Activated T-cell treated with anti-CD3 and anti-CD28 coated beads, Interleukin-2, amount 50 U/mL, for 1 hour (primary cell): ENCODE measurements at places on chromosomes 4 and X.

DNA sequence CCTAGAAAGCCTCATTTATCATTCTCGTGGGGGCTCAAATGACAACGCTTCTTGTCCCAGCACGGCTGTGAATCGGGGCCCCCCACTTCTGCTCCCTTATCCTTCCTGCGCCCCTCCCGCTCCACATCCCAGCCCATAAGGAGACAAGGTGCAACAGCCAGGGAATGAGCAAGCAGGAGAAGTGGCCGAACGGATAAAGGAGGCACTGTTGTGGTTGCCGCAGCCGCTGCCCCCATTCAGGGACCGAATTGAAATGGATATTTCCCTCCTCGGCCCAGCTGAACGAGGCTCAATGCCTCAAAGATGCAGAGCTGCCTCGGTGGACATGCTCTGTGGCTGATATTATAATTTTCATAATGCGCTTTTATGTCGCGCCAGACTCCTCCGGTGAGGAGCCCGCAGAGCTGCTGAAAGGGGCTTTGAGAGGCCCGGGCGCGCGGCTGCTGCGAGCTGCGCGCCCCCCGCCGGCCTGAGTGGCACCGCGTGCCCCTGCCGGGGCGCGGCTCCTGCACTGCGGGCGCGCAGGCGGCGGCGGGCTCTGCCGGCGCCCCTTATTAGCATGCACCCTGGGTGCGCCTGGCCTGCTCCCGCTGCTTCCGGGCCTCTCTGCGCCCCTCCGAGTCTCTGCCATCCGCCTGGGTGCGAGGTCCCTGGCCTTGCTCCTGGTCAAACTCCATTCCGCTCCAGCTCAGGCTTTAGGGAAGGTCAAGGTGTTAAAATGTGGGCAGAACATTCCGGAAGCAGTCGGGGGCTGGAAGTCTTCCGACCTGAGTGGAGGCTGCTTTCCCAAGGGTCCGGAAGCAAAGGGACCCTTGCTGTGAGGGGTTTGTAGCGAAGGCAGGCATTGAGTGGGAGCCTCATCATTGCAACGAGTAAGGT is 68.2 kb upstream of the TMEM33 start:
- DNase-seq: no peak

DNA sequence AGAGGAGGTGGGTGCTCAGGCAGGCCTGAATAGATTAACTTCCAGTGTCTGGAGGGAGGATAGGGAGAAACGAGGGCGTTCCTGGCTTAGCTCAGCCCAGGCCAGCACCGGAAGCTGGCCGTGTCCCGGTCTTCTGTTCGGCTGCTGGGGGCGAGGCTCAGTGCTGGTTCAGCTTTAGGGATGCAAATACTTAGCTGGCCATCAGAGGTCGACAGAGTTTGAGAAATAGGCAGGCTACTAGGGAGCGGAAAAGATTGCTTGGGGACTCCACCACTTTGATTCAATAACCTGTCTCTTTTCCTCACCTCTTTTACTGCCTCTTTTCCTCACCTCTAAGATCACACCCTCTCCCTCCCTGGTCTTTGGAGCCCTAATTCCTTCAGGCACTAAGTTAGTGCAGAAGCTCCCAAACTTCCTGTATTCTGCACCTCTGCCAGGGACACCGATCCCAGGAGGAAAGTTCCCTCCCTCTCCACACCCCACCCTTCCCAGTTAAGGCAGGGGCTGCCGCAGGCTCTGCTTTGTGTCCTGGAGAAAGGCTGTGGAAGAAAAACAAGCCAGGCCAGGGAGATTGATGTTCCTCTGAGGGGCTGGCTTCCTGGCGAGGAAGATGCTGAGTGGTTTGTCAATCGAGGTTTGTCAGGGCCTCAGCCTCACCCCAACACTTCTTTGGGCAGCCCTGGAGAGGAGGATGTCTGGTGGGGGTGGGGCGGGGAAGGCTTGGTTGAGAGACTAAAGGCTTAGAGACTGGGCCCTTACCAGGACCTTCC is 6.0 kb upstream of the EFNB1 start:
- DNase-seq: peak; percentile 14

DNA sequence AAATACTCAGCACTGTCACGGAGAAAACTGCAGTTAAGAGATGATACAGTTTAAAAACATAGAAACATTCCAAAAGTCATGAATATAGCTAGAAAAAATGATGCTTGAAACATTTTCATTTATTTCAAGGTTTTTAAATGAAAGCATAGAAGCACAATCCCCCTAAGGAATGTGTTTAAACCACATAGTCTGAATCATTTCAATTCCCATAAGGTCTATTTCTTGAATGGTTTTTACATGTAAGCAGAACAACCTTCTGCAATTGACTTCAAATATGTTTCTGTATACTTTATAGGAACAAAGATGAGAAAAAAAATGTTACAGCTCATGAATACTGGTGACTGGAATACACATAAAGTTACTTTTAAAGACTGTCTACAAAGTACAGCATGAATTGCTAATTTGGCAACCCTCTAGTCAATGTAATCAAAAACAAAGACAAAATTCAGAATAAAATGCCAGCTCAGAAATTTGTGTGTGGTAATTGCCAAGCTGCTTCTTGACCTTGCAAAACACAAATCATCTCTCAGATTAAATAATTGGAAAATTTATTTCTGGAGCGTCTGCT is 886.4 kb upstream of the ADGRL3 start:
- no peak for DNase-seq

DNA sequence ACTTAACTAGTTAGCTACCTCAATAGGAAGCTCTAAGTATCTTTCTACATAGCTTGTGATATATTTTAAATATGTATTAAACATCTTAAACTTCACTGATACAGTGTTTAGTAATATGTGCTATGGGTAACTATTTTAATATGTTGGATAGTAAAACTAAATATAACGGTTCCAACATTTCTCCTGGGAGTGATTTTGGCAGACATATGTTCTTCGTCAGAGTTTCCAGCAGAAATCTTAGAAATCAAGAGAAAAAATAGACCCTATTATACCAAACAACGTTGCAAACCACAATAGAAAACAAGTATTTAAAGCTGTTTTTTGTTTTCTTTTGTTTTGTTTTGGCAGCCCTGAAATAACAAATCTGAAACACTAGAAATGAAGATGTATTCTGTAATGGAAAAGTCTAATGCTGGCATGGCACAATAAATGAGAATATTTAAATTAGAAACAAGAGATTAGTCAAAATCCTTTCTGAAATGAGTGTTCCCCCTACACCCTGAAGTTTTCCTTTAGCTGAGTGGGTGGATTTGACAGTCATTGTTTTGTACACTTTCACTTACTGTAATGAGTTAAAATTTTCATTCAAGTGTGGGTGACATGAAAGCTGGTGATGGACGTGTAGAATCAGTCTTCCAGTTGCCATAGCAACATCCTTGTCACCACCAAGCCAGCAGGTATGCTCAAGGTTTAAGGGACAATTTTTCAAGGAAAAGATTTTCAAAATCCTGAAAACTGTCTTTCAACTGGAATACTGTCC is 233.5 kb downstream of the SCFD2 start:
- DNase-seq: no peak

DNA sequence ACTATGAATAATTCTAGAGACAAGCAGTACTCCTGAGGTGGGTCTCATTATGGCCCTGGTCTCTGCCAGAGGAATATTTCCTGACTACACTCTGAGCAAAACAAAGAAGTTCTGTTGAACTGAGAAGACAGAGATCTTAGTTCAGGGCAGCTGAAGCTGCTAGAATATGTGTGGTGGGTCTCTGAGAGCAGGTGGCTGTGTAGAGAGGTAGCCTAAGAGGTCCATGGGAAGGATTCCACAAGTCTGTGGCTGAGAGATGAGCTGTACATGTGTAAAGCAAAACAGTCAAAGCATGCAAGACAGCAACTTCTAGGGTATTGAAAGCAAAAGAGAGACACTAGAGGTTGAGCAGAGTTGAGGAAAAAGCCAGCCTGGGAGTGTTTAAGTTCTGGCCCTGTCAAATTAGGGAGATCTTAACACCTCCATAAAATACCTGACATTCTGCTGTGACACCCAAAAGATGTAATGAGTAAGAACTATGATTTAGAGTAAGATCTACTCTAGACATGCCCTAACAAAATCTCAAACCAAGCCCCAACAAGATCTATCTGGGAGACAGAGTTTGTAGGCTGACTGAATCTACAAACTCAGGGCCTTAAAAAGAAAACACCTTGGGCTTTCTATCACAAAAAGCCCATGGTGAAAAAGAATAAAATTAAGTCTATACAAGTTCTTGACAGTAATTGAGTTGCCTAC is 274.4 kb downstream of the BANK1 start:
- DNase-seq: no peak

- DNase-seq: no peak
Observed at GRCh38 chr4:87949961-87950360, 25.6 kb upstream of the SPP1 start.

DNA sequence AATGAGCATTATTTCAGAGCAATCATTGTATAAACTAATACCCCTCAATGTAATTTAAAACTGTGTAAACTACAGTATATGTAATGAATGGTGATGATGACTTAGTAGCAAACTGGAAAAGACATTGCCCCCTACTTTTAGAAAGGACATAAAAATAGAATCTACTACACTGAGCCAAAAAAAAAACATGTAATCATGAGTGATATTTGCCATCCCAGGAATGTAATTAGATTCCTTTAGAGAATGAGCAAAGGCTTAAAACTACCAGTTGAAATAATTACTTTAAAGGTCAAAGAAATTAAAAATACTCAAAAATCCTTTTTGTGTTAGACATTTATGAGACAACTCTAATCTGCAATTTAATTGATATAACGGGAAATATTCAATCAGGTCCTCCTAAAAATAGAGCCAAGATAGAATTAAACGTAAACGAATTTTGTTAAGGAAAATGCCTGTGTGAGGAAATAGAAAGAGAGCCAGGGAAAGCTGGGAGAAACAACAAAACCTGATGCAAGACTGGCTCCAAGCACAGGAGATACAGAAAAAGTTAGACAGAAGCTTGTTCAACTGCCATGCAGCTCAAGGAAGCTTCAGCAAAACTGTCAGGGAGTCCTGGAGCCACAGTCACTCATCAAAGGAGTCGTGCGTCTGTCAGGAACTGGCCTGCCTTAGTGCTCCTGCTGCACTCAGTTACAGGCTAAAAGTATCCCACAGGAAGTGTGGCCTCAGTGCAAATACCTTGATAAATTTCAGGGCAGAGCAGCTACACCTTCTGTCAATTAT is 655.7 kb upstream of the INTU start:
- DNase-seq: no peak

DNA sequence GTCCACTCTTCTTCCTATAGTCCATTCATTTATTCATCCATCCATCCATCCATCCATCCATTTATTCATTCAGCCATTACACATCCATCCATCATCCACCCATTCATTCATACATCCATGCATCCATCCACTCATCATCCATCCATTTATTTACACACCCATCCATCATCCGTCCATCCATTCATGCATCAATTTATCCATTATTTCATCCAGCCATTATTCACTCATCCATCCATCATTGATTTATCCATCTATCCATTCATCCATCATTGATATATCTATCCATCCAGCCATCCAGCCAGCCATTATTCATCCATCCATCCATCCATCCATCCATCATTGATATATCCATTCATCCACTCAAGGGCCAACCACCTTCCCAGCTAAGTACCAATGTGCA is 12.7 kb downstream of the CPZ start:
- DNase-seq: no peak

- DNase-seq: no peak
Observed at GRCh38 chrX:446245-446644, 59.5 kb upstream of the PPP2R3B start.

DNA sequence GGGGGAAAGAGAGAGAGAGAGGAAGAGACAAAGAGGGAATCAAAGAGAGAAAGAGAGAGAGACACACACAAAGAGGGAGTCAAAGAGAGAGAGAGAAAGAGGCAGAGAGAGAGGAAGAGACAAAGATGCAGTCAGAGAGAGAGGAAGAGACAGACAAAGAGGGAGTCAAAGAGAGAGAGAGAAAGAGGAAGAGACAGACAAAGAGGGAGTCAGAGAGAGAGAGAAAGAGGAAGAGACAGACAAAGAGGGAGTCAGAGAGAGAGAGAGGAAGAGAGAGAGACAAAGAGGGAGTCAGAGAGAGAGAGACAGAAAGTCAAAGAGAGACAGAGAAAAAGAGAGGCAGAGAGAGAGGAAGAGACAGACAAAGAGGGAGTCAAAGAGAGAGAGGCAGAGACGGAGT is 45.5 kb downstream of the MAGEA9 start:
- no peak for DNase-seq

GRCh38 chr4:119172223-119172622 is 36.6 kb downstream of the MYOZ2 start:
- no peak for DNase-seq

GRCh38 chrX:80984118-80984517 is 174.4 kb upstream of the BRWD3 start:
- no peak for DNase-seq

DNA sequence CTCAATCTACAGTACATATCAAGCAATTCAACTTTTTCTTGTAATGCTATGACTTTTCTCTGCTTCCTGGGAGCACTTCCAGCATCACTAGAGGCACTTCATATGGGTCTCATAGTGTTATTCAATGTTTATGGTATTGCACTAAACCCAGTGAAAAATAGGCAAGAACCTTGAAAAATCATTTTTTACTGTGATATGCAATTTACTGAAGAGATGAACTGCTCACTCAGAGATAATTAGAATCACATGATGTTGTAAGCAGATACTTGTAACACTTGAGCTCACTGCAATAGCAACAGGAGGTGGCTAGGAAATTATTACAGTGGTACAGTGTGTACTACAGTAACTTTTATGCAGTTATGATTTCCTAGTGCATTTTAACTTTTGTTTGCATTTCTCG is 93.3 kb downstream of the RASGEF1B start:
- DNase-seq: no peak

DNA sequence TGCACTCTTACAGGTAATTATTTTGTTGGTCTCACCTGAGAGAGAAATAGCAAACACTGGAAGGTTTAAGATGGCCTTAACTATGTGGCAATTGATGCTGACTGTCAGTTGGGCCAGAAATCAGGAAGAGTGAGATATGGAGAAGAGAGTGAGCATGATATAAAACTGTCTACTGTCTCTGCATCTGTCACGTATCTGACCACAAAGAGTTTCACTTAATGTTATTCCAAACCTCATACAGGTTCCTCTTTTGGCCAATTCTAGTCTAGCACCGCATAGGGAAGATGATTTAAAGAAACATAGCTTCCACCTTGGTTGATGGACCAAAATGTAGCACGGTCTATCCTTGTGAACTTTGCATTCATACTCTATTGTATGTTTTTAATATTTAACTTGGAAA is 381.0 kb upstream of the BOD1L1 start:
- no peak for DNase-seq

DNA sequence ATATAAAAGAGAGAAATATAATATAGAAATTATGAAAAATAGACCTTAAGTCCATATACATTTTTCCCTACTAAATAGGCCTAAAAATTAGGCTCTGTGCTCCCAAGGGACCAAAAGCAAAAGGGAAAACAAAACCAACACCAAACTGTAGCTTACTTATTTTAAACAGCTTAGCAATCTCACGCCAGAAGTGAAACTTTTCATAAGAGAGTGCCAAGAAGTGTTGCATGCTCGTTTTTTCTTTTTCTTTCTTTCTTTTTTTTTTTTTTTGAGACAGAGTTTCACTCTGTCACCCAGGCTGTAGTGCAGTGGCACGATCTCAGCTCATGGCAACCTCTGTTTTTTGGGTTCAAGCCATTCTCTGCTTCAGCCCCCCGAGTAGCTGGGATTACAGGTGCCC is 250.4 kb downstream of the TMA16 start:
- DNase-seq: no peak
